Caudate nucleus (tissue), 63 donors: ENCODE measurements at places on chromosomes 5 and 9.

GRCh38 chr9:124358631-124359030 is 56.6 kb downstream of the PSMB7 start:
- DNase-seq: no peak

DNA sequence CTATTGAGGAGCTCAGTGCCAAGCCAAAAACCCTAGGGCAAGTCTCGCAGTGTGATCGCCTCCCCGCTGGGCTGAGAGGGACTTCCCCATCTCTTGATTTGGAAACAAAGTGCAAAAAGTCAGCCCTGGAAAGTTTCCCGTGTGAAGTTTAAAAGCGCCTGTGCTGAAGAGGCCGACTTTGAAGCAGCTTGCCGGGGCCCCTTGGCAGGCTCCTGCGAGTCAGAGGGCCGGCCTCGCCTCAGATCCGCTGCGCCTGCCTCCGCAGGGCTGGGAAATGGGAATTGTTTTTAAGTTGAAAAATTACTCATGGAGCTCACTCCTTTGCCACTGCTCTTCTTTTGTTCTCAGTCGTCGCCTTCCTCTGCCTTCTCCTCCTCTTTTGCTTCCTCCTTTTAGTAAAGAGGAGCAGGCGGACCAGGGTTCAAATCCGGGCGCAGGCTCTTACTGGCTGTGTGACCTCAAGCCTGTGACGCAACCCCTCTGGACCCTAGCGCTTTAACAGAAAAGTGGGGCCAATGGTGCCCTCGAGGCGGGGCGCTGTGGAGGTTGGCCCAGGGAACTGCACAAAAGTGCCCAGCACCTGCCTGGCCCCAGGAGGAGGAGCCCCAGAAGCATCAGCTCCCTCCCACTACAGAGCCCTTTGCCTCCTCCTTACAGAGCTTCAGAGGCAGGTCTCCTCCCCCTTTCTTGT is 14.7 kb upstream of the LHX2 start:
- DNase-seq: no peak

GRCh38 chr9:14574173-14574572 is 119.1 kb downstream of the ZDHHC21 start:
- no peak for DNase-seq

- DNase-seq: no peak
Measured at GRCh38 chr9:83340451-83340850, 197.8 kb downstream of the FRMD3 start.

DNA sequence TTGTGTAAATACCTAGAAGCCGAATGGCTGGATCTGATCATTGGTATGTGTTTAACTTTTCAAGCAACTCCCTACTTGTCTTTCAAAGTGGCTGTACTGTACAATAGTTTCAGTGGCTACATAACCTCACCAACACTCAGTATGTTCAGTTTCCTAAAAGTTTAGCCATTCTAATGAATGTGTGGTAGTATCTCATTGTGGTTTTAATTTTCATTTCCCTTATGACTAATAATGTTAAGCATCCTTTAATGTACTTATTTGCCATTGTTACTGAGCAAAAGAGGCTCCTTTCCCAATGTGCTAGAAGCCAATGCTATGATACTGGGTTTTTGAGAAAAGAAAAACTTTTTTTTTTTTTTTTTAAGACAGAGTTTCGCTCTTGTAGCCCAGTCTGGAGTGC is 27.8 kb upstream of the ALDOB start:
- no peak for DNase-seq
